ENCODE measurements at places on chromosomes 12 and 14.

DNA sequence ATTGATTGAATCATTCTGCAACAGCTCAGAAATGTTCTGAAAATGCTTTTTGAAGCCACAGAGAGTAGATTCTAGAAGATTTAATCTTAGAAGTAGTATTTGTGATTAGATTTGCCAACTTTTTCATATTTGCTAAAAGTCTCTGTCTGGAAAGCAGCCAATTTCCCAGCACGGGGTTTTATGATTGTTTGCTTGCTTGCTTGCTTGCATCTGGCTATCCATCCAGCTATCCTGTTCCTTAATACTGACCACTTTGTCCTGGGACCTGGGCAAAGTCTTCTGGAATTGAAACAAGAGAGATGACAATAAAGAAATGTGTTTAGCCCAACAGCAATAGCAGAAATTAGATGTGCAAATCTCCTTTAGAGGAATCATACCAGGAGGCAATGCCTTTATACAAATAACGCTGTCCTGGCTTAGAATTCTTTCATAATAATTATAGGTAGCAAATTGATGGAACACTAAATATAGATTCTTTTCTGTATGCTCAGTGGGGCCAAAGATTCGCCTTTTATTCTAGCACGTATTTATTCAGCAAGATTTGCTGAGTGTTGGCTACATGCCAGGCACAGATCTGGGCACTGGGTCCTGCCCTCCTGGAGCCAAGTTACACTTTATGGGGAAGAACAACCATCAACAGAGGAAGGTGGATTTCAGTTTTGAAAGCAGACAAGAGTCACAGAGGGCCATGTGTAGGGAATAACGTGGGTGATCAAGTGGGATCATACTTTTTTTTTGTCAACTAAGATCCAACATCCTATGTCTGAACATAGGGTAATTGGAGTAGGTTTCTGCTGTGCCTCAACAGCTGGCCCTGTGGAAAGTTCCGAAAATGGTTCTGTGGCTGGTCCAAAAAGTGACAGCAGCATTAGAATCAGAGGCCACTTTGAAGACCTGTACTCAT is 25.3 kb downstream of the MYBPC1 start:
- no peak for DNase-seq

DNA sequence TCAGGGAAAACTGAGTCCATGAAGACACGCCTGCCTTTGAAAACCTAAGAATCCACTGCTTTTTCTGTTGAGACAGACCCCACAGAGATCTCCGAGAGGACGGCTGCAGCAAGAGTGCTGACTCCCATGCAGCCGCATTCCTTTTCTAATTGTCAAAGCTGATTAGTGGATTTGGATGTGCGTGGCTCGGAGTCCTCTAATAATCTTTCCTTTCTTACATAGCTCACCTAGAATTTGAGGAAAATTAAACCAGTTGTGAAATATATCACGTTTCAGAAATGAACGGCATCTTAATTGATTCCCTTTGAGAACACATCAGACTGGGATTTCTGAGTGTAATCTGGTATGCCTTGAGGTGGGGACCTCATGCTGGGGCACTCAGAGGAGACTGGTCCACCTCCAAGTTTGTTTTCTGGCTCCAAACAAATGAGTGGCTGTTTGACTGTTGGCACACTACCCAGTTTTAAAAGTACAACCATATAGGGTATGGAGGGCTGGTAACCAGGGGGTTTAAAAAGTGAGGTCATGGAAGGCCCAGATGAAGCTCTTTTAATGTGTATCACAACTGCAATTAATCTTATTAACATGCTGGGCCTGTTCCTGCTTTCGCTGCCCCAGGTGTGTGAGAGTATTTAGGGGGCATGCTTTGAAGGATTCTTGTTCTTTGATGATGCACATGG is 63.3 kb downstream of the RASSF3 start:
- DNase-seq, result no peak

GRCh38 chr12:51021694-51022093 is 4.5 kb downstream of the SLC11A2 start:
- no peak for DNase-seq

DNA sequence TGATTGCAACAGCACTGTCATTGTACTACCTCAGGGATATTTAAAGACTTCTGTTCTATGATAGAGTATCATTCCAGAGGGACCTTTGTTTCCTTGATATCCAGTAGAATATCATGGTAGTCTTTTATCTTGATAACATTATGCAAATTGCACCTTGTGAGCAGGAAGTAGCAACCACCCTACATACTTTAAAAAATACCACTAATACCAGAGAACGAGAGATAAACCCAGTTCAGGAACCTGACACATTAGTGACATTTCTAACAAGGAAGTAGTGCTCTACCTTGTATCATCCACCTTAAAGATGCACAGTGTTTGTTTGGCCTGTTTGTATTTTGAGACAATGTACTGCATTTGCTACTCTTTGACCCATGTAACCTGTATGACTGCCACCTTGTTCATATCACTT is 8.8 kb upstream of the MAP4K5 start:
- DNase-seq, result peak; percentile 42

DNA sequence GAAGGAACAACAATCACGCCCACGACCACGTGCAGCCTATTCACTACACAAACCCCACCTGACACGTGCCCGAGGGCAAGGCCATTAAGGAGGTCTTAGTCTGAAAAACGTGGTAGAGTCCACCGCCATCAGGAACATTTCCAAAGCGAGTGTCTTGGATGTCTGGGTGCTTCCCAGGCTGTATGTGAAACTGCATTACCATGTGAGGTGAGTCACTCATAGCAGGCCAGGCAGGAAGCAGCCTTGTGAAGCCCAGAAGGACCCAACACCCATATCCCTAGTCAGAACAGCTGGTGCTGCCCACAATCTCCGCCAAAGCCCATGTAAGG is 3.3 kb upstream of the KRT79 start:
- DNase-seq, result no peak

DNA sequence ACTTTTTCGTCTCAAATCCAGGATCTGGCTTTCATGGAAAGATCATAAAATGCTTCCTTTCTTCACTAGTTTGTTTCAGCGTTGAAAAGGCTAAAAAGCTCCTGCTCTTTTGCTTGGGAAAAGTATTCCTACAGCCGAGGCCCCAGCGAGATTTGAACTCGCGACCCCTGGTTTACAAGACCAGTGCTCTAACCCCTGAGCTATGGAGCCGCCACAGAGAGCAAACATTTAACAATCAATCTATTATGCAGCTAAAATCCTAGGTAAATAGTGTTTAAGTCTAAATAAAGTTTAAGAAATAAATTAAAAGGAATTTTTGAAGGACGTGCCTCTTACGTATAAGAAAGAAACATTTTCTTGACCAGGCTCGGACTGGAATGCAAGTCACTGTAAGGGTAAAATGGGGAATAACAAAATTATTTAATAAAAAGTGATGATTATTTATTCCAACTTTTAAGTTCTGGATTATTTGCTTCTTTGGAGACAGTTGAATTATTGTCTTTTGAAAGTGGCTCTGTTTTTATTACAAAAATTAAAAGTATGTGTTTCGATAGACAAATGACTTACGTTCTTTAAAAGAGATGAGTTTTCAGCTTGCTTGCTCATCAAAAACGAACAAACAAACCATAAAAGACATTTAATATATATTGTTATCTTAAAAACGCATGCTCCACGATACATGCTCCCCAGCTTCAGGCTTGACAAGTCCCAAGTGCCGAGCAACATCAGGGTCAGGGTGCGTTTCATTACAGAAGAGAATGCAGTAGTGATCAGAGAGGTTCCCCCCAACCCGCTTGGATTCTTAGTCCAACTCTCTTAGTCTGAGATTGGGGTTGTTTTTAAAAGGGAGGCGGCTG is 10.2 kb downstream of the OR6S1 start:
- DNase-seq, result no peak

- no peak for DNase-seq
These were observed 961.9 kb upstream of the TMEM132C start for GRCh38 chr12:127304751-127305725.

- DNase-seq, result no peak
These were observed 109.0 kb downstream of the CHST11 start for GRCh38 chr12:104565606-104566243.

DNA sequence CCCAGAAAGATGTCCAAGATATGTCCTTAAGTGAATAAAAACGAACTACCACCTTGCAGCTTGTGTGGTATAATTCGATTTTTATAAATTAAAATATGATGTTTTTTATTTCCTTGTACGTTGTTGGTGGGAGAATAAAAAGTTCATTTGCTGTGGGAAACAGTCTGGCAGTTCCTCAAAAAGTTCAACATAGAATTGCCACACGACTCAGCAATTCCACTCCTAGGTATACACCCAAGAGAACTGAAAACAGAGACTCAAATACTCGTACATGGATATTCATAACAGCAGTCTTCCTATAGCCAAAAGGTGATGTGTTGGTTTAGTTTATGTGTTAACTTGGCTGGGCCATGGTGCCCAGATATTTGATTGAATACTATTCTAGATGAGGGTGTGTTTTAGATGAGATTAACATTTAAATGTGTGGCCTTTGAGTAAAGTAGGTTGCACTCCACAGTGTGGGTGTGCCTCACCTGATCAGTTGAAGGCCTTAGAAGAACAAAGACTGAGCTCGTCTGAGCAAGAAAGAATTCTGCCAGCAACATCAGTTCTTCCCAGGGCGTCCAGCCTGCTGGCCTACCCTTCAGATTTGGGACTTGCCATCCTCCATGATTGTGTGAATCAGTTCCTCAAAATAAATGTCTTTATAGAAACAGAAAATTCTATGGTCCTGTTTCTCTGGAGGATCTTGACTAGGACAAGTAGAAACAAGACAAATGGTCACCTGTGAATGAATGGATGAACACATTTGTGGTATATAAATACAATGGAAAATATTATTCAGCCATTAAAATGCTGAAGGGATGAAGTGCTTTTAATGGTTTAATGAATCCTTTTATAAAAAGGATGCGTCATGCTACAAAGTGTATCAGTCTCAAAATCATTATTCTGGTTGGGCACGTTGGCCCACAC is 5.1 kb upstream of the DENR start:
- no peak for DNase-seq

DNA sequence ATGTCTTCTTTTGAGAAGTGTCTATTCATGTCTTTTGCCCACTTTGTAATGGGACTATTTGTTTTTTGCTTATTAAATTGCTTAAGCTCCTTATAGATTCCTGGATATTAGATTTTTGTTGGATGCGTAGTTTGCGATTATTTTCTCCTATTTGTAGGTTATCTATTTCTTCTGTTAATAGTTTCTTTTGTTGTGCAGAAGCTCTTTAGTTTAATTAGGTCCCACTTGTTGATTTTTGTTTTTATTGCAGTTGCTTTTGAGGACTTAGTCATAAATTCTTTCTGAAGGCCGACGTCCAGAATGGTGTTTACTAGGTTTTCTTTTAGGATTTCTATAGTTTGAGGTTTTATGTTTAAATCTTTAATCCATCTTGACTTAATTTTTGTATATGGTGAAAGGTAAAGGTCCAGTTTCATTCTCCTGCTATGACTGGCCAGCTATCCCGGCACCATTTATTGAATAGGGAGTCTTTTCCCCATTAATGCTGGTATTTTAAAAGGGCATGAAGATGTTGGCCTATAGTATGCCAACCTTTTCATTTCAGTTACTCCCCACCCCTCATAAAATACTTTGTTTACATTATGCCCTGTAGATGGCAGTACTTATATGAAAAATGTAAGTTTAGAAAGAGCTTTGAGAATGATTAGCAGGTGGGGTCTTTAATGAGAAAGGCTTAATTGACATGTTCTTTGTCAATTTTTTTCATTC is 62.9 kb upstream of the PSMA6 start:
- no peak for DNase-seq

DNA sequence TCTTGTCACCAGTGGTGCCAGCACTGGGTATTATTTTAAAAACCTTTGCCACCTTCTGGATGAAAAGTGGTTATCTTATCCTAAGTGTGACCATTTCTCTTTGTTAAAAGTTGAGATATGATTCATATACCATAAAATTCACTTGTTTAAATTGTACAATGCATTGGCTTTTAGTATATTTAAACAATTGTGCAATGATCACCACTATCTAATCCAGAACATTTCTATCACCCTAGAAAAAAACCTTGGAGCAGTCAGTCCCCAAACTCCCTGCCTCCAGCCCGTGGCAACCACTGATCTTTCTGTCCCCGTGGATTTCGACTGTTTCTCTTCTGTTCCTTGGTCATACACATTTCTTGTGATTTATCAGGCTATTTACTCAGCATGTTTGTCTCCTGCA is 28.3 kb downstream of the SH2B3 start:
- DNase-seq, result no peak

- DNase-seq, result no peak
These were observed 28.5 kb downstream of the ACTR6 start for GRCh38 chr12:100229036-100229635.

DNA sequence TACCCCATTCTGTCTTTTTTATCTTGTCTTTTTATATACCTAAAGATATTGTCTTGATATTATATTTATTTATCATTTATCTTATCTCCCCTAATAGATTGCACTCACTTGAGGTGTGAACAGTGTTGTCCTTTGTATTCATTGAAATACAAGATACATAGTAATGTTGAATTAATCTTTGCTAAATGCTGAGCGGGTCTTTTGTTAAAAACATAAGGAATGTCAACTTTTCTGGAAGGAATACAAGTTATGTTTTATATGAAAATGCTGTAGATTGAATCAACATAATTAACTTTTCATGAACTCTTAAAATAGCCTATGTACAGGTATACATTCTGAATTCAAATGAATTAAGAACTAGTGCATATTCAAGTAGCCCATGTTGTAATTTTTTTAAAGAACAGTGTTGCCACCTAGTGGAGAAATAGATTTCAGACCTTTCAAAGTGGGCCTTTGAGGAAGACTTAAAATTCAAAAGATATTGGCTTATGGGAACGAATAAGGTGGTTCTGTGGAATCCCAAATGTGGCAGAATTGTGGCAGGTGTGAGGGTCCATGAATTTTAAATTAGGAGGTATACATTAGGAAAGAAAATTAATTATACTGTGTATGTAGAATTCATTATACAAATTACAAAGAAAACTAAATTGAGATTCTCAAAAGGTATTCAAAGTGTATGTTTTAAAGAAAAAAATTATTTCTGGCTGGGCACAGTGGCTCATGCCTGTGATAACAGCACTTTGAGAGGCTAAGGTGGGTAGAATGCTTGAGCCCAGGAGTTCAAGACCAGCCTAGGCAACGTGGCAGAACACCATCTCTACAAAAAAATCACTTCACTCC is 19.1 kb downstream of the BBOF1 start:
- DNase-seq, result peak; percentile 21

DNA sequence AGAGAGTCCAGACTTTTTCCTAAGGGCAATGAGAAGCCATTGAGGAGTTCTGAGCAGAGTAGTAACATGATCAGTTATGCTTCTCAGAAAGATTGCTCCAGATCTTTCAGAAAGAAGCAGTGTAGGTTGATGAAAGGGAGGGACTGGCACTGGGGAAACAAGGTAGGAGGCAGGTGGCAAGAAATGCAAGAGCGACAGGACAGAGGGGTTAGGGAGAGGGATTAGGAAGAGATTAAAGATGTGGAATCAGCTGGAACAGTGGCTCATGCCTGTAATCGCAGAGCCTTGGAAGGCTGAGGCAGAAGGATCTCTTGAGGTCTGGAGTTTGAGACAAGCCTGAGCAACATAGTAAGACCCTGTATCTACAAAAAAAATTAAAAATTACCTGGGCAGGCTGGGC is 3.4 kb downstream of the CDCA3 start:
- no peak for DNase-seq

GRCh38 chr14:67269298-67270060 is 28.2 kb downstream of the PALS1 start:
- no peak for DNase-seq

GRCh38 chr12:75710361-75711069 is 199.1 kb upstream of the KRR1 start:
- no peak for DNase-seq

- DNase-seq, result no peak
These were observed 130.8 kb upstream of the PRKD1 start for GRCh38 chr14:30058401-30058800.
